Caki2 (cell line): ENCODE measurements at places on chromosomes 12 and 14.

DNA sequence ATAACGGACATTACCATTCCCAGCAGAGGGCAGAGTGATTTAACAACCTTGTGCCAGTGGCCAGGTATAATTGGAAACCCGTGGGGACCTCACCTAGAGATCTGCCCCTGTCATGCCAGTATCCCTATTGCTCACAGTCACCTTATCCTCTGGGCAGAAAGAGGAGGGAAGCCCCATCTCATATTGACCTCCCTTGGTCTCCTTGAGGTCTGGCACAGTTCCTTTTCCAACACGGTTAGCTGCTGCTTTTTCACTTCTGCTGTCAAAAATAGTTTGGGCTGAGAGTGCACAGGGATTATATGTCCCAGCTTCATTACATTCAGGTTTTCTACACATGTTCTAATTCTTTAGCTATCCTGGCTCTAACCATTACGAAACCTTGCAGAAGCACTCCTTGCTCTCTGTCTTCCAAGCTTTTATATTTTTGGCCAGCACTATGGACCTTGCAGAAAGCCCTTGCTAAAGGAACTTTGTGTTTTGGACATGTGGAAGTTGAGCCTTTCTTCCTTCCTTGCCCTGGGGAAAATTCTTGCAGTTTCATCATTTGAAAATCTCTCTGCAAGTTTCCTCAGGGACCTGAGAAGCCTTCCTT, 111.7 kb upstream of the MIS18BP1 start:
- no peak for DNase-seq

DNA sequence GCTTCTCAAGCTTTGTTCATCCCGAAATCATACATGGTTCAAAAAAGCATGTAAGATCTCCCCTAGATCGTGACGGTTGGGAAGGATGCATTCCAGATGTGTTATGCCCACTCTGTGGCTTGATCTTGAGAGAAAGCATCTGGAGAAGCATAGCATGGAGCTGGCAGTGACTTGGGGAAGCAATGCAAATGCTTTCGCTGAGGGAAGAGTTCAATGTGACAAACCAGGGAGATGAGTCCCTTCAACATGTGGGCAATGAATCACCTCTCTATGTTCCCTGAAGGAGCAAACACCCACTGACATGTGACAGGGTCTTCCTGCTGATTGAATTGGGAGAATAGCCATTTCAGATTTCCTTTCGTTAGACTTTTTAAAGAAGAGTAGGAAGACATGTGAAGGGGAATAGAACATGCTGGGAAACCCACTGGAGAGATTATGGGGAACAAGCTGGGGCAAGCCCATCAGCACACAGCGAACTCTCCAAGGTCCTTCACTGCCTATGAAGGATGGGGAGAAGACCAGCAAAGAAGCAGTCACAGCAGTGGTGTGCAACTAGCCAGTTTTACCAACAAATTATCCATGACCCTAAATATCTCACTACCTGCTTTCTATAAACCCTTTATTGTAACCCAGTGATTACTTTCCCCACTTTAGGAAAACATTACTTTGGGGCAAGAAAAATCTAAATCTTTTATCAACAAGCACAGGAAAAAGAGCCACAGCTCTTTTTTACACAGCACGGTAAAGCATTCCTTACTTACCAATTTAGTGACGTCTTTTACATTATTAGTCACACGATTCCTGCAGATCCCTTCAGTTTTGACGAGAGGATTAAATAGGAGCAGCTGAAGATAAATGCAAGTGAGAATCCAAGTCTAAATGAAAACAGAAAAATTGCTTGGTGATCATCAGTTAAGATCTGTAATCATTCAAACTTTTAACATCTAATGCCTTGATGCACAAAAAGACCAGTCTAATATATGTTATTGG, 35.0 kb downstream of the KITLG start:
- DNase-seq: no peak

GRCh38 chr14:75200451-75200850, 24.0 kb upstream of the TMED10 start:
- no peak for DNase-seq

- no peak for DNase-seq
Measured at GRCh38 chr12:65100140-65100539, 21.0 kb downstream of the WIF1 start.

DNA sequence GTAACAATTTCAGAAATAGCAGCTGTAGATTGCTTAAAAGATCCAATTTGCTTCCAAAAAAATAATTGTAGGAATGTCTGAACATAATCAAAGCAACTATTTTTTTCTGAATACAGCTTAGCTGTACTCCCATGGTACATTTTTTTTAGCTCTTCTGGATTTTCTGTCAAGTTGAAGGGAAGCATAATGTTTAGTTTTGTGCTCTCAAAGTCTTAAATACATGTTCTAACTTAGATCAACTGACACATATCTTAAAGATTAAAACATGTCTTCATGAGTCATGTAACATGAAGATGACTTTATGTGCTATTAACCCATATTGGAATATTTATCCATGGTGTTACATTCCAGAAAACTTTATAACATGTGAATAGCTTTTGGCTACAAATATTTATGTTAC, 255.7 kb downstream of the BTG1 start:
- no peak for DNase-seq

- DNase-seq: no peak
Measured at GRCh38 chr12:53101931-53102781, 1.1 kb upstream of the SOAT2 start.

DNA sequence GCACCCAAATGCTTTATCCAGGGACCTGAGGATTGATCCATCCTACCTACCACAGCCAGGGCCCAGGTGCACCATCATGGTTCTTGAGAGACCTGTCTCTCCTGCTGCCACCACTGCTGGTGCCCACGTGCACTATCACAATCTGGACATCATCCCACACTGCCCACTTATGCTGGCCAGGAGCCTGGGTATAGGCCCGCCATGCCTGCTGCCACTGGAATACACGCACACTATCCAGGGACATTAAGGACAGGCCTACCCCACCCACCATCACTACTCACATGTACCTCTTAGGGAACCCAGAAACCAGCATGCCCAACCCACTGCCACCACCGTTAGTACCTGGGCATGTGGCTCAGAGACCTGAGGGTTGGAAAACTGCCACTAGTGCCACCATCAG, 207.7 kb downstream of the NELL2 start:
- no peak for DNase-seq

DNA sequence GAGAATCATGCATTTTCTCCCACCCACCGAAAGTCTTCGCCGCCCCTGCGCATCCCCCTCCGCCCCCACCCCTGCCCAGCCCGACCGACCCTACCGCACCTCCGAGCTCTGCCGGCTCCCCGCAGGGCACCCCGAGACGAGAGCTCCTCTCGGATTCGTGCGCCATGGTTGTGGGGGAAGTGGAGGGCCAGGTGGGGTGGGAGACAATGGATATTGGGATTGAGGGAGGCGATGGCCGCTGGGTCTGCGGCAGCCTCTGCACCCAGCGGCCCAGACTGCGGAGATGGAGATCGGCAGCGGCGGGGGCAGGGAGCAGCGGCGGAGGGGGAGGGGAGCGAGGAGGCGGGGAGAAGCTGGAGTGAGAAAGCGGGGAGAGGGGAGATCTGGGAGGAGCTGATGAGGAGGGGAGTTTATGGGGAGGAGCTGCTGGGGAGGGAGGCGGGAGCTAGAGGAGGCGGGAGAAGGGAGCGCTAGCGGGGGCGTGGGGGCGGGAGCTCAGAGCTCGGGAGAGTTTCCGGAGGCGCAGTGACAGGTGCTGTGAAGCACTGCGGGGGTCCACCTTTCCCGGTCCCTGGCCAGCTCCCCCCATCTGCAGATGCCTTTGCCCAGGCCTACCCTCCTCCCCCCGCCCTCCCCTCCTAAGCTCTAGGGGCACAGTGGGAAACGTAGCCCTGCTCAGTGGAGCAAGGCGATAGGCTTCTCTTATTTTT, at the start of gene SALL2:
TSS of gene SALL2 (minus strand) at position 385 of the 710 bp plus-strand sequence. CDS start at position 166, 219 bp downstream.
- DNase-seq: no peak

GRCh38 chr12:15526033-15526432, 203.7 kb downstream of the PTPRO start:
- DNase-seq: no peak

DNA sequence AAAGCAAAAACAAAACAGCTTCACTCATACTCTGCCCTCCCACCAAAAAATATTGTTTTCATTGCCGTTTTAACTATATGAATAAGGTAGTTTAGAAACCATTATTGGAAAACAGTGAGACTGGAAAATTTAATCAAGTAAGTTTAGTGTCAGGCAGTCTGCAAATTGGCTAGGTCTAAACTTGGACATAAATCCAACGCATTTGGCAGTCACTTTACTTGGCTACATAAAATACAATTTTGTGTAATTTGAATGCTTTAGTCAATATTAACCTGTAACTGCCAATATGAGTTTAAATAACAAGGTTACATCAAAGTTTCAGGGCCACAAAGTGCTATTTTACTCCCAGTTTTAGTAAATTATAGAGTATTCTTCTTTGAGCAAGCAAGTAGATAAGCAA, 202.3 kb upstream of the SLC38A2 start:
- DNase-seq: no peak

DNA sequence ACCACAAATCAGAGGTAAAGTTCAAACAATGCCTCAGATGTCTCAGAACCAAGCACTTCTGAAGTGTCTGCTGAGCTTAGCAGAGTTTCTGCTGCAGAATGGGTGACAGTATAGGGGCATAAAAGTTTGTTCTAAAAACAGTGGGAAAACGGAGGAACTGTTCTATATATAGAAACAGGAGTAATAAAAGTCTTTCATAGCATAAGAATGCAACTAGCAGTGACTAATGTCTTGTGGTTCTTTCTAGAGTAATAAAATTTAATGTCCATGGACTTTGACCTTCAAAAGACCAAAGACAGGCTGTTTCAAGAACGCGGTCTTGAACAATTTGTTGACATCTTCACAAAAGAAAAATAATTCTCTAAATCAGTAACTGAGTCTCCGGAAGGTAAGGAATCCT, 107.5 kb upstream of the FAR2 start:
- peak; percentile 63 for DNase-seq

GRCh38 chr12:54974279-54974678, 10.3 kb downstream of the TESPA1 start:
- no peak for DNase-seq

- no peak for DNase-seq
Measured at GRCh38 chr12:5660238-5660637, 228.3 kb downstream of the NTF3 start.
